ENCODE measurements at places on chromosomes 6 and 20.

- DNase-seq: no peak
These were observed 176.1 kb downstream of the SMOC2 start for GRCh38 chr6:168616816-168617765.

DNA sequence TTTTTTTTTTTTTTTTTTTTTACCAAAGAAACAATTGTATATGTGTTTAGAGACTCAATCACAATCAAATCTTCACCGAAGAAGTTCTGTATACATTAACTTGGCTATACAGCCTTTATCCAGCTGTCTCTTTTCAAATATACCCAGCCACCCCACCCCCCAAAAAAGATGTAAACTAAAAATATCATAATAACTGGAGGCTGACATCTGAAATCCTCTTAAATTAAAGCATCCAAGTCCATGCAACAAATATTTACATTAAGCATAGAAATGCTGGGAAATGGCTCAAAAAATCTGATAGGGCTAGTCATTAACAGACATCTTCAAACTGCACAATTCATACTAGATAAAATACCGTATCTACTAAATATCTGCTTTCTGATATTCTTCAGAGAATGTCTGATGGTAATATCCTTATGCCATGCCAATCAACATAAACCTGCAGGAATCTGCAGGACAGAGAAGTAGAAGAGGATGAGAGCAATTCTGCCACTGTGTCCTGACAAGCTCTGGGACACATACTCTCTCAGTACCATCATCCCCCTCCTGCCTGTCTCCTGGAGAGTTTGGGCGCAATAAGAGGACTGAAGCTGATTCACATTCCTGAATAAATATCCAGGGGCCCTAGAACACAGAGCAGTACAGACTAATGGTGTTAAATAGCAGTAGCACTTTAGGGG is 152.4 kb downstream of the KIF6 start:
- DNase-seq: peak; percentile 43

DNA sequence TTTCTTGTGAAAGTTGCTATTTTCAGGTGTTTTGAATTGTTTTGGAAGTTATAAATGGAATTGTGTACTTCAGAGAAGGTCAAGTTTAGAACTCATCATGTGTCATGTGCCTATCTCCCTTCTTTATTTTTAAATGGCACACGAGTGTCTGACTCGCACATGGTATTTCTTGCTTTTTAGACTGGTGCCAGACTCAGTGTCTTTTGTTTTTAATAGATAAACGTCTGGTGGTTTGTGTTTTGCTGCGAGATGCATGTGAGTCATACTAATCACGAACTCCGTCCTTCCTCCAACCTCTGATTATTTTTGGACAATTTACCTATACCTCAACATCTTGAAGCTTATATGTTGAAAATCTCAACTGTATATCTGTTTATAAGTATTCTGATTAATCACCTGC is 292.1 kb downstream of the CDKAL1 start:
- DNase-seq: peak; percentile 46

DNA sequence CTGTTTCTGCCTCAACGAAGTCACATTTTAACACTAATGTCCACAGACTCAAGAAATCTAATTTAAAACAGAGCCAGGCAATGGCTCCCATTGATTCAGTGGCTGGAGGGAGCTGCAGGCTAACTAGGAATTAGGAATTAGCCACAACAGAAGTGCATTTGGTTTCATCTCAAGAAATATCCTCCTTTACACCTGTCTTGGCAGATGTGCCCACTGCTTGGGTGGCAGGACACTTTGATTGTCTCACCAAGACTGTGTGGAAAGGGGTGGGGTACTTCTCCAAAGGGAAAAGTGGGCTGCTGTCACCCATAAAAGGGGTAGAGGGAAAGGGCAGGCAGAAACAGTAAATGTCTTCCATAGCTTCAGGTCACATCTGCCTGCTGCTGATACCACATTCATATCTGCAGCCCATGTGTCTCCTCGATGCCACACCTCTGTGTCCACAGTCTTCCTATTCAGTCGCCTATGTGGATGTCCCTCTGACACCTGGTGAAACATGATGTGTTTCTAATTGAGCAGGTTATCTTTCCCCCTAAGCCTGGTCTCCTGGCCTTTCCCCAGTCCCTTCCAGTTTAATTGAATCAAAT is 10.9 kb upstream of the OSER1 start:
- DNase-seq: no peak

DNA sequence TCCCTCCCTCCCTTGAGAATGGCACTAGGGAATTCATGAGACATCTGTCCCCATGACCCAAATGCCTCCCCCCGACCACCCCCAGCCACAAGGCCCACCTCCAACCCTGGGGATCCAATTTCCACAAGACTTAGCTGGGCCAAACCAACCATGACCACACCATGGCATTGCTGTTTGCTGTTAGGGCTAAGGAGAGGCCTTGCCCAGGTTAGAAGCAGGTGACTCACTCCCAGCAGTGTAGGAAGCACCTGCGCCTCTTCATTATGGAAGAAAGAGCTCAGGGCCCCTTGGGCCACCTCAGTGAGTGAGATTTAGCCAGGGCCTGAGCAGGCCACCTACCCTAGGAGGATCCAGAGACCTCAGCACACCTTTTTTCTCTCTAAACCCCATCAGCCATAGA is 337.9 kb downstream of the TAF4 start:
- no peak for DNase-seq

DNA sequence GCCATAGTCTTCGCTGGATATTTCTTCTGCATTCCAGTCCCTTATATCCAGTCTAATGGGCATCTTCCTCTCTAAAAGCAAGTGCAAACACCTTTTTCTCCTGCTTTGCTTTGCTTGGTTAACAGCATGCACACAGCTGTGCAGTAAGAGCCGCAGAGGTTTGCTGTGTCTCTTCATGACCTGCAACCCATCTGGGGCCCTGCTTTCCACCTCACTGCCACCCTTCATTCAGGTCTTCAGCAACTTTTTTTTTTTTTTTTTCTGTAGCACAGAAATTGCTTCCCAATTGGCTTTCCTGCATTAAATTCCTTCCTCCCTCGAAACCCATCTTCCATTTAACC is 14.4 kb downstream of the NEDD9 start:
- DNase-seq: no peak

DNA sequence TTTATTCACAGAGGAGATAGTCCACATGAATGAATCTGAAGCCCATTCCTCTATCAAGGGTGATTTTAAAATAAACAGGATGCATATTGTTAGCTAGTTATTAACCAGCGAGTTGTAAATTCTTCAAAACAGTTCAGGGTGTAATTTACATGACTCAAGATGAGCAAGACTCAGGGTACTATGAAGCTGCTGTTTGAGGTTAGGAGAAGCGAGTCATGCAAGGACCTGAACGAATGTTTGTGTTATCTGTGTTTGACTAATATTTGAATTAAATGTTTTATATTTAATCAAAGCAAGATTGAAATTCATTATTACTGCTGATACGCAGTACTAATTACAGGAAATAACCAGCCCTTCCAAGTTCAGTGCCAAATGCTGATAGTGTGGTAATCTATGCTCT is 191.1 kb downstream of the SAMD5 start:
- peak; percentile 81 for DNase-seq

GRCh38 chr6:169654598-169655391 is 47.0 kb downstream of the WDR27 start:
- peak; percentile 79 for DNase-seq

GRCh38 chr6:42294759-42295158 is 77.1 kb upstream of the MRPS10 start:
- peak; percentile 45 for DNase-seq

- no peak for DNase-seq
These were observed 3.3 kb upstream of the PCSK2 start for GRCh38 chr20:17223553-17223952.

GRCh38 chr6:31396422-31397152 is 6.8 kb upstream of the MICA start:
- DNase-seq: peak; percentile 70

DNA sequence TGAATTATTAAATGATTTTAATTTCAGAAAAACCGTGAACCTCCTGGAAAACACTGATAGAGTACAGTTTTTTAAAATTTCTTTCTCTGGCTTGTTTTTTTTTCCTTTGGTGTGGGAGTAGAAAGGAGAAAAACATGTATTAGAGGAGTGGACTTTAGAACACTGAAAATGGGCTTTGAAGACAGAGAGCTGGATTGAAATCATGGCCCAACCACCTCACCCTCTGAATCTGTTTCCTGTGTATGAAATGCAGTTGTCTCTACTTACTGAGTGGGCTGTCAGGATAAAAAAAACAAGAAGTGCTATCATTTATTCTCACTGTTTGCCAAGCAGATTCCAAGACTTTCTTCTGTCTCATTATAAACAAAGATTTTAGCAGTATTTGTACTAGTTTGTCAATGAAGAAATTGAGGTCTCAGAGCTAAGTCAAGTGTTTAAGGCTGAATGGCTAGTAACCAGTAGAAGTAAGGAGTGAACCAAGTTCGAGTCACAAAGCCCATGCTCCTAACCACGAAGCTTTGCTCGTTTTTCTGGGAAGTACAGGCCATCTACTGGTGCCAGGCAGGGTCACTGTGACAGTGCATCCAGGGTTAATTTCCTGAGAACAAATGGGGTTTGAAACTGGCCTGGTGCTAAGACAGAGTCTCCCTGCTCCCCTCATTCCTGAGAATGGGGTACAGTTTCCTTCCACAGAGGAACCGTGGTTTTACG is 256.4 kb downstream of the TMEM242 start:
- no peak for DNase-seq

DNA sequence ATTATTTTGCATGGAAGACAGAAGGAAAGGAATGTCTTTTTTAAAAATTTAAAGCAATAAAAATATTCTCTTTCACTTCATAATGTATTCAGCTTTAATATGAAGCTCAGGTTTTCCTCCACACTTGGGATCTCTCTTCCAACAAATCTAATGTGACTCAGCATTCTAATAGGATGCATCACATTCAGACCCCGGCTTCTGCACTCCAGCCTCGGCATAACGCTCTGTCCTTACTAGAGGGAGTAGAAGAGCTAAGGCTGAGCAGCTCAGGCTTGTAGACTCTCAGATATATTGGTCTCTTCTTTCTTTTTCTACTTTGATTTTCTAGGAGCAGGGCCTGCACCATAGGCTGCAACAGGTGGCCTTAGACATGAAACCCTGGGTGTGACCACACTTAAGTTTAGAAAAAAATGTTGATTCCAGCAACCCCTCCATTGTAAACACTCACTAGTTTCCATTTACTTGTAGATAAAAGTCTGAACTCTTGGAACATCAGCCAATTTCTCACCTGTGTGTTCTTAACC is 161.7 kb downstream of the PAK5 start:
- DNase-seq: no peak

DNA sequence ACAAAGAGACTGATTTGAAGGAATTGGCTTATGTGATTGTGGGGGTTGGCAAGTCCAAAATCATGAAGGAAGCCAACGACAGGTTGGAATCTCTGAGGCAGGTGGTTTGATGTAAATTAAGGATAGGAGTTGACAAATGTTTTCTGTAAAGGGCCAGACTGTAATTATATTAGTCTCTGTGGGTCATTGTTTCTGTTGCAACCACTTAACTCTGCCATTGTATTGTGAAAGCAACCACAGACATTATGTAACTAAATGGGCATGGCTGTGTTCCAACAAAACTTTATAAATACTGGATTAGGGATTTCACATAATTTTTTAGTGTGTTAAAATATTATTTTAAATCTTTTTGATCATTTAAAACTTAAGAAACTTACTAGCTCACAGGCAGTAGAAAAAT is 199.2 kb upstream of the MYLIP start:
- no peak for DNase-seq

DNA sequence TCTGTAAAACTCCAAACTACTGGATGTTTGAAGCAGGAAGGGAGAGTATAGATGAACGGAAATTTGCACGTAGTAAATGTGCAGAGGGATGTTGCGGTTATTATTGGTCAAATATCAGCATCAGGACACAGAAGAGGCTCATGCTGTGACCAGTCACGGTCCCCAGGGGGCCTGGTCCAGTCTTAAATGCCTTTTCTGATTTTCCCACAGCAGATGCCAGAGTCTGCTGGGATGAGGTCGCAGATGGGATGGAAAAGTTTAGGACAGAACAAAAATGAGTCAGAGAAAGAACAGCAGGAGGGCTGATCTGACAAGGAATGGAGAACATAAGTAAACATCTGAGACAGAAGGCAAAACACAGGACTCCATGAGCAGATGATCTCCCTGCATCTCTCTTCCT is 11.7 kb upstream of the SIRPG start:
- DNase-seq: peak; percentile 18

GRCh38 chr6:22706651-22707050 is 137.3 kb downstream of the HDGFL1 start:
- no peak for DNase-seq

DNA sequence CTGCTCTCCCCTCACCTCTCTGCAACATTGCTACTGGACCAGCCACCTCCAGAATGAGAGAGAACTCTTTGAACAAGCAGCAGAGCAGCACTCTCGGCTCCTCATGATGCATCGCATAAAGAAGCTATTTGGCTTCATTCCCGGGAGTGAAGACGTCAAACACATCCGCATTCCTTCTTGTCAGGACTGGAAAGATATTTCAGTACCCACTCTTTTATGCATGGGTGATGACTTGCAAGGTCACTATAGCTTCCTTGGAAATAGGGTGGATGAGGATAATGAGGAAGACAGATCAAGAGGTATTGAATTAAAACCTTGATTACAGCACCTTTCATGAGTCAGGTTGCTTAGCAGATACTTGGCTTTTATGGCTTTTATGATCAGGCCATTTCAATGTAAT is 4.3 kb downstream of the CALHM4 start:
- peak; percentile 94 for DNase-seq

- DNase-seq: peak; percentile 8
These were observed 1.3 kb downstream of the ZNF343 start for GRCh38 chr20:2507464-2507863.

DNA sequence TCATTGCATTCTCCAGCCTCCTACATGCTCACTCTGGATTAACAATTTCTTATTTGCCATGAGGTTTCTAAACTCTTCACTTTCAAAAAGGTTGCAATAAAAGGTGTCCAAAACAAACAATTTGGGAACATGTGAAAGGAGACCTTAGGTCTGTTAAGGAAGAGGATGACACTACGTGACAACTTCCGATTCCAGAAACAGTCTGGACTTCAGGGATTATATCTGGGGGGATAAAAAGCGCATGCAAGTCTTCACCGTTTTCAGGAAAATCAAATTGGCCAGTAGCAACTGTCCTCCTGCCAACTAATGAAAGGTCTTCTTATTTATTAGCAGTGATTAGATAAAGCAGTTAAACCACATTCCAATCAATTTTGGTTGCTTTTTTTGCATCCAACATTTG is 1.8 kb downstream of the ZDHHC14 start:
- no peak for DNase-seq

DNA sequence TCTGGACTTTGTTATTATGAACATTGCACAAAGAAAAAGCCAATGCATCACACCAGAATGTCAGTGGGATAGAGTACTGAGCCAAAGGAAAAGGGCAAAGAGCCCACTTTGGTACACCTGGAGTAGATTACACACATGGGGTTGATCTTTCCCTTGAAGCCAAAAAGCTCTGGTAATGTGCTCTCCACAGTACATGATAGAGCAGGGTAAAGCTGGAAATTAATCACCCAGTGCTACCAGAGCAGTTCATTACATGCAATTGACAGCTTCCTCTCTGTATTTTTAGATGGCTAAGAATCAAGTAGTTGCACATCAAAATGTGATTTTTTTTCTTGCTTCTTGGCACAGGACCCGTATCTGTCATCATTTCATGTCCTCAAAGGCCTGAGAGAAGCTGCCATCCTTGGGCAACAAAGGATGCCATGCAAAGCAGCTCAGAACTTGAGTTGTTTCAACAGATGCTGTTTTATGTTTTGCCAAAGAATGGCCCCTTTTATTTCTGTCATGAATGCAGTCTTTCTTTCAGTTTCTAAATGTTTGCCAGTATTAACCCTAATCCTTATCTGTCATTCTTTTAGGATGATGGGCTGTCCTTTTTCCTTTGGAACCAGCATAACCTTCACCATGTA is 88.1 kb downstream of the HDGFL1 start:
- peak; percentile 39 for DNase-seq

GRCh38 chr6:46265373-46265772 is 94.6 kb upstream of the ENPP5 start:
- no peak for DNase-seq
